ENCODE measurements at places on chromosomes 7 and 10.

DNA sequence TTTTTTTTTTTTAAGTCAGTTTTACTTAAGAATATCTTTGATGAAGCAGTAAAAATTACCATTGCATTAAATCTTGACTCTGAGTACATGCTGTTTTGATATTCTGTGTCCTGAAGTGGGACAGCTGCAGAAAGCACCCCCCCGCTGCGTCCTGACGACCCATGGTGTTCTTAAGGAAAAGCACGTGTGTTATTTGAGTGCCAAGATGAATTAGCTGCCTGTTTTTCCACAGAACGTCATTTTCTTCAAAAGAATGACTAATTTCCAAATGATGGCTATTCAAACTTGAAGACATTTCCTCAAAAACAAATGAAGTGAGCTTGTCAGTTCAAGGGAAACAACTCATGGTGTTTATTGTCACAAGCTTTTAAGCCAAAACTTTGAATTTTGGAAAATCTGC is 45.9 kb downstream of the CREM start:
- no peak for DNase-seq

DNA sequence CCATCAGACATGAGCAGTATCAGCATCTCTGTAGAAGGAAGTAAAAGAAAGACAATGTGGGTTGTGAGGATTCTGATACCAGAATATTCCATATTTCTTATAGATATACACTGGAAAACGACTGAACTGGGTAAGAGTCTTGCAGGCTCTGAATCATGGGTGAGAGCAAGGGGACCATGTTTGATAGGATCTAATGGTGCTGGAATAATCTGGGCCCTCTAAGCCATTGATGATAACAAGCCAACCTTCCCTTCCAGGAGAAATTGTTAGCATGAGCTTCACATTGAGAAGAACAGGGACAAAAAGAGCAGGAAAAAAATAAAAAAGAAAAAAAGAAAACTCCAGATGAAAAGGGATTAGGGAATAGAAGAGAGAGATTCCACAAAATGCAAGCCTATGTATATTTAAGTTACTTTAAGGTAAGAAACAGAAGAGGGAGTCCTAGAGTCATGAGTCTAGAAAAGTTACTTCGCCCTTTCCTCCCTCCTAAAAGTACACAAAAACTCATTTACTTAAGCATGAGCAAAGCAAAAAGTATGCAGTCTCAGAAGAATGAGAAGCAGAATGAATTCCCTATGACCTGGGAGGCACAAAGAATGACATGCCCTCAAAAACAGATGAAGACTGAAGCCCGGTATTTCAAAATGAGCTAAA is 181.9 kb downstream of the TMEM26 start:
- DNase-seq = no peak

DNA sequence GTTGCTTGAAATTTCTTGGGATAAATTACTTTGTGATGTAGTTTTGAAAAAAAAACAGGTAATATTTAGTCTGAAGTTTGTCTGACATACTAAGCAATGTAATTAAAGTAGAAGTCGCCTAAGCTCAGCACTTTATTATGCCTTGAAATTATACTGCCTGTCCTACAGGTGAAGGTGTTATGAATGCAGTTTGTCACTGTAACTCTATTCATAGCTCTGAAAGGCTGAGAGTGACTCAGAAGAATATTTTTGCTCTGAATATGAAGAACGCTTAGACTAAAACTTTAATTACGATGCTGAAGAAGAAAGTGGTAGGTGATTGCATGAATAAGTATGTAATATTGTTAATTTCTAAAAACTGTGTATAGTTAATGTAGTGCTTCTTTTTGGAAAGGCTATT is 9.2 kb downstream of the CFTR start:
- no peak for DNase-seq

DNA sequence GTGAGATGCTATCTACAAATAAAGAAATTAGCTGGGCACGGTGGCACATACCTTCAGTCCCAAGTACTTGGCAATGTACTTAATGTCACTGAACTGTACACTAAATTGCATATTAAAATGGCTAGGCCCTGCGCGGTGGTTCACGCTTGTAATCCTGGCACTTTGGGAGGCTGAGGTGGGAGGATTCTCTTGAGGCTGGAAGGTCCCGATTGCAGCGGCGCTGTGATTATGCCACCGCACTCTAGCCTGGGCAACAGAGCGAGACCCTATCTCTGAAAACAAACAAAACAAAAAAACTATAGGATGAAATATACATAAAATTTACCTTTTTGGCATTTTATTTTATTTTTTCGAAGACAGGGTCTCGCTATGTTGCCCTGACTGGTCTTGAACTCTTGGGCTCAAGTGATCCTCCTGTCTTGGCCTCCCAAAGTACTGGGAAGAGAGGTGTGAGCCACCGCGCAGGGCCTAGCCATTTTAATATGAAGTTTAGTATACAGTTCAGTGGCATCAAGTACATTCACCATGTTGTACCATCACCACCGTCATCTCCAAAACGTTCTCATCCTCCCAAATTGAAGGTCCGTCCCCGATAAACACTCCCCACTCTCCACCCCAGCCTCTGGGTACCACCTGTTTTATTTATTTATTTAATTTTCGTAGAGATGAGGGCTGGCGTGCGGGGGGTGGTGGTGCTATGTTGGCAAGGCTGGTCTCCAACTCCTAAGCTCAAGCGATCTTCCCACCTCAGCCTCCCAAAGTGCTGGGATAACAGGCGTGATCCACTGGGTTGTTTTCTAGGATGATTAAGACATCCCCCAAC is 1.3 kb upstream of the EIF3B start:
- no peak for DNase-seq

GRCh38 chr10:14009371-14010100 is 321.2 kb downstream of the FRMD4A start:
- no peak for DNase-seq

- DNase-seq = peak; percentile 90
These were observed 22.6 kb upstream of the CREB5 start for GRCh38 chr7:28389504-28390395.

DNA sequence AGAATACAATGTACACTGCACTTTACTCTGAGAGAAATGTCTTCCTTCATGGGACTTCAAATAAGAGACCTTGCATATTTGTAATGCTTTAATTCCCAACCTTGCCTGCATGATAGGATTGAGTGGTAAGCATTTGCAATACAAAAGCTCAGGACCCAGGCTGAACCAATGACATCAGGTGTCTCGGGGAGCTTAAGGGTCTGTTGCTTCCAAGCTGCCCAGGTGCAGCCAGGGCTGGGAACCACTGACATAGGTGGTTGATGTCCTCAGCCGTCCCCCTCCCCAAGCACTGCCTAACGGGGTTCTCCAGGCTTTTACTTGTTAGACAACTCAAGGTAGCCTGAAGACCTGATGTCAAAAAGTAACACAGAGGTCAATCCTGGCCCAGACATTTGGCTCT is 29.1 kb downstream of the FIGNL1 start:
- no peak for DNase-seq

All from hematopoietic multipotent progenitor cell treated with erythropoietin and hydrocortisone succinate and interleukin-3 and kit ligand, for 6 days (in vitro differentiated cells).